Stimulated activated naive CD4-positive, alpha-beta T cell (primary cell): ENCODE measurements at places on chromosomes 4 and X.

GRCh38 chrX:153442463-153442862, 3.4 kb downstream of the TREX2 start:
- DNase-seq = no peak

- DNase-seq = peak; percentile 38
Observed at GRCh38 chrX:153924149-153924861, 1.8 kb downstream of the ARHGAP4 start.

- DNase-seq = no peak
Observed at GRCh38 chrX:69546978-69547377, 42.9 kb downstream of the NALF2 start.

DNA sequence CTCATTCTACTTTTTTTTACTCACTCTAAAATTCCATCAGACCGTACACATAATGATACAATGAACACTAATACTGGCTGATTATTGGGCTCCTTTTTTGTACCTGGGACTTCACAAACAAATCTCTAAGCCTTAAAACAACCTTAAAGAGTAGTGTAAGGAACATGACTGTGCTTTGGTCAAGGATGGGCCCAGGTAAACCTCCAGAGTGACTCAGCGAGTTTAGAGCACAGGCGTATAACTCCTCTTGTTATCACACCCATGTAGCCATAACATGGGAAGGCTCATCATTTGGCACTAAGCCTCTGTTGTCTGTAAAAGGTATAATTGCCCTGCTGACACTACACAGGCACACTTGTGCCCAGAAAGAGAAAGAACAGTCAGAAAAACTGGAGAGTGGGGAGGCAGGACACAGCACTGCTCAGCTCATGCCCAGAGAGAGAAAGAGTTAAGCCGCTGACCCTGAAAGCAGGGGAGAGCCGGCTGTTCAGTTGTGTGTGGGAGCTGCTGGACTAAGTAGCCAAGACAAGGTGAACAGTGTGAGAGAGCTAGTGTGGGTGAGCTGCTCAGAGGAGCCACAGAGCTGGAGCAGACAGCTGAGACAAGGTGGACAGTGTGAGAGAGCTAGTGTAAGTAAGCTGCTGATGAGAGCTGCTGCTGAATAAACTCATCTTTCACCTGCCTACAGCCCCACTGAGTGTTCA, 319.6 kb upstream of the BMP3 start:
- no peak for DNase-seq

- DNase-seq = no peak
Observed at GRCh38 chrX:9690046-9690445, 75.6 kb downstream of the GPR143 start.

DNA sequence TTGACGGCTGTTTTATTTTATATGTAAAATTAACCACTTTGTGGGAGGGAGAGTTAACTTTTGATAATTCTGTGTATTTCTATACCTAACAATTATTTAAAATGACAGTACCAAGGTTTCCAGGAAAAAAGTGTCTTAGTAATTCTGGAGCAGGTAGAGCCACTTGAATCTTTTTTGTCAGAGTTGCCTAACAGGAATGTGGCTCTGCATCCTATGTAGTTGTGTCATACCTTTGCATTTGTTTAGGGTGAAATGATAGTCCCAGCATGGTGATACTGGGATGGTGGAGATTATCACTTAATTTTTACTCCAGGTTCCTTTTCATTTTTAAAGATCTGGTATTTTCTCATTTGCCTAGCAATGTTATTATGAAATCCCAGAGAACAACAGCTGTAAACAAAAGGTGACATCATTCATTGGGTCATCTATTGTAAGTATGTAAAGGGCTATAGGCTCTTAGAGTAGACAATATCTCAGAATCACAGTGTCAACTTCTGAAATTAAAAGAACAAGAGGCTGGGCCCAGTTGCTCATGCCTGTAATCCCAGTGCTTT, 9.6 kb downstream of the SGMS2 start:
- no peak for DNase-seq

GRCh38 chr4:55866973-55867574, 13.6 kb downstream of the EXOC1 start:
- peak; percentile 54 for DNase-seq
